Brain microvascular endothelial cell (primary cell): ENCODE measurements at places on chromosomes 3 and 15.

GRCh38 chr15:70094690-70095311, 2.9 kb downstream of the TLE3 start:
- no peak for DNase-seq

GRCh38 chr3:28739647-28740046, 391.0 kb upstream of the AZI2 start:
- DNase-seq, result no peak

DNA sequence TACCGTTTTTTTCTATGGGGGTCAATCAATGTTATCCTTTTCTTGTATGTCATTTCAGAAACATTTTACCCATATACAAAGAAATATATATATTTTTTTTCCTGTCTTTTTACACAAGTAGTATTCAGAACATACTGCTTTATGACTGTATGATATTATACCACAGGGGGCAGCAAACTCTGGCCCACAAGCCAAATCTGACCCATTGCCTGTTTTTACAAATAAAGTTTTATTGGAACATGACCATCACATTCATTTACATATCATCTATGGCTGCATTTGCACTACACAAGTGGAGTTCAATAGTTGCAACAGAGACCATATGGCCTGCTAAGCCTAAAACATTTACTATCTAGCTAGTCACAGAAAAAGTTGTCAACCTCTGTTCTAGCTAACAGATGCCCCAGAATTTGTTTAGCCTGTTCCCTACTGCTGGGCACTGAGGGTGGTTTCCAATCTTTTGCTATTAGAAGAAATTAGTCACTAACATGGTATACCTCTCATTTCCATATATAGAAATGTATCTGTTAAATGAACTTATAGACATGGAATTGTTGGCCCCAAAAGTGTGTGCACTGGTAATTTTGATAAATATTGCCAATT, 57.7 kb downstream of the BFSP2 start:
- DNase-seq, result no peak

- DNase-seq, result no peak
These were observed 12.1 kb upstream of the TFG start for GRCh38 chr3:100697172-100697571.

GRCh38 chr3:10363935-10364334, 43.0 kb upstream of the SEC13 start:
- DNase-seq, result no peak

GRCh38 chr3:191329654-191330529, at the start of gene UTS2B:
Gene UTS2B (minus strand): TSS chr3:191330526. CDS start chr3:191282189, 48,337 bp downstream.
- DNase-seq, result no peak

DNA sequence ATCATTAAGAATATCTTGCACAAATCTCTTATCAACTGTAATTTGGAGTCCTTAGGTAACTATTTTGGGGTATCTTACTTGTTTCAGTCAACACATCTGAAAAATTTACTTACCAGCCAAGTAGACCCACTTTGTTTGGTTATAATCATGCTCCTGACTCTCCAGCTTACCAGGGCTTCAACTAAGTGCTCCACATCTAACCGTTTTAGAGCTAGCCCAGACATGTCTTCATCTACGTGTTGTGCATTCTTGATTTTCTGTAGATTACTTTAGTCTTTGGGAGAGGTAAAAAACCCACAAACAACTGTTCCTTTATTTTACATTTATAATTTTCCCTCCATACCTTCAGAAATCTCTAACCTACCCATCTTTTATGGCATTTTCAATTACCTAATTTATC, 17.2 kb downstream of the EAF2 start:
- no peak for DNase-seq
